Osteoblast (primary cell): ENCODE measurements at places on chromosomes 3 and 15. TPM values are rescaled to one million over a fixed set of nuclear protein-coding genes. Genes with fewer than 3 reads are reported as not detected.

The TRIM42 gene
- not detected in 2 replicates for total RNA-seq

The CYP8B1 gene
- total RNA-seq: not detected in 2 replicates

The RGMA gene
- total RNA-seq: 2.5 and 3.2 TPM in 2 replicates

GRCh38 chr15:84749111-84749991, 959 bp downstream of the ZNF592 start:
- peak; percentile 88 for DNase-seq
- peak overlapping the region; percentile 62 for H3K27ac ChIP-seq
- peaks cover 30% of the 10 kb centered on the region for H3K4me1 ChIP-seq
- peak overlapping the region; percentile 84 for H3K4me3 ChIP-seq

DNA sequence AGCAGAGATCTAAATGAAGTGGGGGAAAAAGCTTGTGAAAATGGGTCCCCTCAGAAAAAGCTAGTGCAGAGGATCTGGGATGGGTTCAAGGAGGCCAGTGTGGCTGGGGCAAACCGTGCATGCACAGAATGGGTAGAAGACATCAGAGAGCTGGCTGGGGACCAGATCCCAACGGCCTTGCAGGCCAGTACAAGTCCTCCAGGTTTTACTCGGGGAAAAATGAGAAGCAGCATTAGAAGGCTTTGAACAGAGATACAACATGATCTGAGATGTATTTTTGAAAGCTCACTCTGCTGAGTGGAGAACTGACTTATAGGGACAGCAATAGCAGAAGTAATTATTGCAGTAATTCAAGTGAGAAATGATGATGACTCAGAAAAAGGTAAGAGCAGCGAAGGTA, 114.5 kb downstream of the HERC1 start:
- peaks cover 5% of the 10 kb centered on the region for H3K36me3 ChIP-seq
- DNase-seq: no peak
- no peak overlapping the region for H3K4me3 ChIP-seq
- no peaks in the 10 kb centered on the region for H3K27me3 ChIP-seq
- no peak overlapping the region for H3K27ac ChIP-seq
- H3K4me1 ChIP-seq: peaks cover 9% of the 10 kb centered on the region

DNA sequence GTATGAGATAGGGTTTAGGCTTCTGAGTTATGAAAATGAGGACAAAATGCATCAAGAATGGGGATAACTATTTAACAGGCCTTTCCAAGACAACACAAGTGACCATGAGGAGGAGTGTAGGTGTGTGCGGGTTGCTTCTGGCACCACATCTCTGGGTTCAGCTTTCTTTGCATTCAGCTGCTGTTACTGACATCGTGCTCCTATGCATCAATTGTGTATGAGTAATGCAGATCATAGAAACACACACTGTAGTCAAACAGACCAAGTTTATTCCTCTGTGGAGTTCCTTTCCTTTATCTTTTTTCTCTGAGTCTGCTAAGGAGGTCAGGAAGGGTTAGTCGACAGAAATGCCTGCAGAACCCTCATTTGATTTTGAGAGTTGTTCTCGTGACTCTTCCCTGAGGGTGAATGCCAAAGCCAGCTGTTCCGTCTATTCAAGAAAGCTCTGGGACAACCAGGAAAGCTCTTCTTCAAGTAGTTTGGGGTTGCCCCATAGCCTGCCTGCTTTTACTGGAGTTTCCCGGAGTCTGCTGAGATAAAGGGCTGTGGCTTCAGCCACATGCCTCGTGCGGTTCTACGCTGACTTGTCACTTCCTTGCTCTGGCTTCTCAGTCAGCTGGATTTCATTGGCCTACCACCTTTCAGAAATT, 136.7 kb upstream of the TLE3 start:
- H3K4me1 ChIP-seq: peaks cover 38% of the 10 kb centered on the region
- peak overlapping the region; percentile 61 for H3K27ac ChIP-seq
- no peak overlapping the region for H3K4me3 ChIP-seq
- no peaks in the 10 kb centered on the region for H3K27me3 ChIP-seq
- H3K36me3 ChIP-seq: no peaks in the 10 kb centered on the region
- DNase-seq: no peak

GRCh38 chr3:42262525-42262924, 3.5 kb downstream of the CCK start:
- H3K4me3 ChIP-seq: no peak overlapping the region
- peak; percentile 65 for DNase-seq
- no peak overlapping the region for H3K27ac ChIP-seq
- peaks cover 40% of the 10 kb centered on the region for H3K27me3 ChIP-seq
